ENCODE measurements at places on chromosomes 2 and 18.
A peak's percentile ranks its signal among the peaks of the same experiment; 100 is the strongest.

GRCh38 chr18:32213693-32214092 lies 23.9 kb downstream of the MEP1B start:
- DNase-seq, result no peak

DNA sequence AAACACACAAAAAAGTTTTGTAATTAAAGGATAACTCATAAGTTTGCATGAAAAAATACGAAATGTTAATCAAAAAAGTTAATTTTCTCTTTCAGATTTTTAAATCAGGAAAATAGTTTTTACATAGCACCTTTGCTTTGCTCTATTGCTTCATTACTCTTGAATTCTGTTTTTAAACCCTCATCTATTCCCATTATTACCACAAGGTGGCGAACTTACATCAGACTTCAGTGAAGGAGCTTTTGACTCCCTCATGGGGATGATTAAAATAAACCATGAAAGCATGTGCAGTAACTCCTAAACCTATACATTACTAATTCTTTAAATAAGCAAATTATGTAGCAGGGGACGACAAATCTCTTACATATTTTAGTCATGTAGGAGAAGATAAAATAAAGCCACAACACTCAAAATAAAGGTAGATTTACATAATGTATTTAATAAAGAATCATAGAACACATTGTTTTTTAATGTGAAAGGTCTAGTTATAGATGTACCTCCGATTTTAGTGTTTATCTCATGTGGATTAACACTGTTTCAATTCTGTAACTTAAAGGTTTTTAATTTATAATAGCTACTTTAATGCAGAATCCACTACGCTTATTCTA lies 105.2 kb downstream of the NETO1 start:
- peak; percentile 36 for DNase-seq

- DNase-seq, result no peak
Measured at GRCh38 chr2:10486601-10487079, 38.5 kb upstream of the ODC1 start.

GRCh38 chr2:190551928-190552327 lies 17.4 kb upstream of the NEMP2 start:
- no peak for DNase-seq

DNA sequence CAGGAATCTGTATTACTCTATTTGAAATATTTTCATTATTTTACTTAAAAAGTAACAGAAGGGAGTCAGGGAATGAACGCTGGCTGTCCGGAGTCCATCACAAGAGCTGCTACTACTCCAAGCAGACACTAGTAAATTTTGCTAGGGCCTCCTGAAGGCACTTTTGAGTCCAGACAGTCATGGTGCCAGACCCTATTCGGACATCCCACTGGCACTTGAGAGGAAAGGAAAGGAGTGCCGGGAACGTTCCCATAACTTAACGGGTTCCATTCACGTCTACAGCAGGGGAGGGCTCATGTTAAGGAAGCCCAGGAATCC lies 563 bp upstream of the GMCL1 start:
- DNase-seq, result no peak

DNA sequence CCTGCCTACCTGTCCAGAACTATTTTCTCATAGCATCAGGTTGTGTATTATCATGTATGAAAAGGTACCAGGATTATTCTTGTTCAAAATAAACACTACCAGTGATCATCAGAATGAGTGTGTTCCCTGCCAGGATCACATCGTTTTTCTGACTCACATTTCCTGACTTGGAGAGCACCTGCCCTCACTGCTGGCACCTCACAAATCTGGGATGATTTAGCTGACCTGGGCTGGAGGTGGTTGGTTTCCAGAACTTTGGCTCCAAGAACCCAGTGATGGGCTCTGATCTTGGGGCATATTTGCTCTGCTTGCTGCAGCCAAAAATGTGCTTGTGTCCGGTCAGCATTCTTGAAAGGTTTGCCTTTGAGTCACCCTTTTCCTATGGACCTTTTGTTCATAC lies 836.3 kb upstream of the ACVR2A start:
- DNase-seq, result no peak

DNA sequence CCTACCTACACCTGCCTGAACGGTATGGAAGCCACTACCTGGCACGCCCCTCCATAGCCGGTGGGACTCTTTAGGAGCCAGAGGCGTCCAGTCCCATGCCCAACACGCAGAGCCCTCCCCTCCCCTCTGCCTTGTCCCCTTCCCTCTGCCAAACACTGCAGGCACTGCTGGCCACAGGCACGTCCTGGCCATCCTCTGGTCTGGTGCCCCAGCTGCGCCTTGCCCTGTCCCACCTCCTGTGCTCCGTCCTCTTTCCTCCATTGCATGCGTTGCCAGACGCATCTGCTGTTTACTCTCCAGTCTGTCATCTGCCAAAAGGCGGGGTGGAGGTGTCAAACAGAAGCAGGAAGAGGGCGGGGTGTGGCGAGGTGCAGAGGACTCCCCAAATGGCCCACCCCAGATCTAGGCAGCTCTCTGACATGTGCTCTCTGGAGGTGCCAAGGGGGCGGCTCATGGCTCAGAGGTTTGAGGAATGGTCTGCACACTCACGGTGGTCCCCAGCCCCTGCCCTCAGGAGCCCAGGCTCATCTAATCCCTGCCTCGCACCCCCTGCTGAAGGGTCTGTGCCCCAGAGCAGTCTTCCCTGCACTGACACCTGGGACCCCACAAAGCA lies 45.1 kb downstream of the HS6ST1 start:
- DNase-seq, result no peak

DNA sequence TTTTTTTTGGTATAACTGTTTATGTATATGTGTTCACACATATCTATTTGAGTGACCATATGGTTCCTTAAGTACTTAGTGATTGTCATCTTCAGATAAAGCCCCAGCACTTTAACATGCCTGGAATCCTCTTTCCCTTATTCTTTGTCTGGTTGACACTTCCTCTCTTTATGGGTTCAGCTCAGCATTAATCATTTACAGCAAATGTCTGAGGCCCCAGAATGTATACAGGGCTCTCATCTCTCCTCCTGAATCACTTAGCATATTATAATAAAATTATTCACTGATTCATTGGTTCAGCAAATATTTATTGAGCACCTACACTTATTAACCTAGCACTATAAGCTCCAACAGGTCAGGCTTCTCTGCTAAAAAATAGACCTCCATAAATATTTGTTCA lies 43.5 kb upstream of the CD28 start:
- DNase-seq, result no peak

DNA sequence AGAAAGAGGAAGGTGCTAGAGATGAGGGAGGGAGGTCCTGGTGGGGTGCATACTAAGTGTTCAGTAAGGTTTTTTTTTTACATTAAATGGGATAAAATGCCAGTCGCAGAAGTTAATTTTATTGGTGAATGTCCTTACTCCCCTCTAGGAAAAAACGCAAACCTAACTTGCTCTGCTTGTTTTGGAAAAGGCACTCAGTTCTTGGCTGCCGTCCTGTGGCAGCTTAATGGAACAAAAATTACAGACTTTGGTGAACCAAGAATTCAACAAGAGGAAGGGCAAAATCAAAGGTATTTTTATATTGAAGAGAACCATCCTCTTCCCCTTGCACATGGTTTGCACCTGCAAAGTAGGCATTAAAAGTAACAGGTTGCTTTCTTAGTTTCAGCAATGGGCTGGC lies 12.7 kb upstream of the IL18R1 start:
- no peak for DNase-seq

- no peak for DNase-seq
Measured at GRCh38 chr2:98438190-98439133, 6.2 kb upstream of the INPP4A start.

- no peak for DNase-seq
Measured at GRCh38 chr2:218069606-218070300, 700 bp downstream of the RUFY4 start.

DNA sequence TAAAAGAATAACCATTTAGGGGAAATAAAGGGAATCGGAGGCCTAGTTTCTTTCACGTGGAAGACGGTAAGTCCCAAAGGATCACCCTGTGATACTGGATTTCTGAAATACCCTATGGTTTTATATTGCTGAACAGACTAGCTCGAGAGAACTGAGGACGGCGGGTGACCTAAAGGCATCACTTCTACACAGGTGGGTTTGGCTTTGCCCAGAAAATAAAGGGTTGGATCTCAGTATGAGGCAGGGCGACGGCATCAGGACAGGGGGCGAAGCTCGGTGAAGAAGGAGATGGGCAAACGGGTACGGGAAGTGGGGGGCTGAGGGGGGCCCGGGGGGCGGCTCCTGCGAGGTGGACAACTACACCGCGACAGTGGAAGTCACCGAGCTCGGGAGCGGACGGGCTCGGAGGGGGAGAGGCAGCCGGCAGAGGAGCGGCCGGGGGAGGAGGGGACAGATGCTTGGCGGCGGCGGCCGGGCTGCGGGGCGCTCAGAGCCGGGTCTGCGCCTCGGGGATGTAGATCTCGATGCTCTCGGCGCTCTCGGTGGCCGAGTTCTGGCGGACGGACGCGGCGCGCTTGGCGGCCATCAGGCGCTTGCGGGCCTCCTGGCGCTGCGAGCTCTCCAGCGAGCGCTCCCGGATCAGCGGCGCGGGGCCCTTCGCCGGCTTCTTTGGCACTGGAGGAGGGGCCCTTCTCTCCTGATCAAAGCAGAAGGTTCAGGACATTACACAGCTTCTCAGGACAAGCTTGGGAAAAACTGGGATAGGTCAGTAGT lies 48.9 kb downstream of the TGIF1 start:
- DNase-seq, result peak; percentile 50

DNA sequence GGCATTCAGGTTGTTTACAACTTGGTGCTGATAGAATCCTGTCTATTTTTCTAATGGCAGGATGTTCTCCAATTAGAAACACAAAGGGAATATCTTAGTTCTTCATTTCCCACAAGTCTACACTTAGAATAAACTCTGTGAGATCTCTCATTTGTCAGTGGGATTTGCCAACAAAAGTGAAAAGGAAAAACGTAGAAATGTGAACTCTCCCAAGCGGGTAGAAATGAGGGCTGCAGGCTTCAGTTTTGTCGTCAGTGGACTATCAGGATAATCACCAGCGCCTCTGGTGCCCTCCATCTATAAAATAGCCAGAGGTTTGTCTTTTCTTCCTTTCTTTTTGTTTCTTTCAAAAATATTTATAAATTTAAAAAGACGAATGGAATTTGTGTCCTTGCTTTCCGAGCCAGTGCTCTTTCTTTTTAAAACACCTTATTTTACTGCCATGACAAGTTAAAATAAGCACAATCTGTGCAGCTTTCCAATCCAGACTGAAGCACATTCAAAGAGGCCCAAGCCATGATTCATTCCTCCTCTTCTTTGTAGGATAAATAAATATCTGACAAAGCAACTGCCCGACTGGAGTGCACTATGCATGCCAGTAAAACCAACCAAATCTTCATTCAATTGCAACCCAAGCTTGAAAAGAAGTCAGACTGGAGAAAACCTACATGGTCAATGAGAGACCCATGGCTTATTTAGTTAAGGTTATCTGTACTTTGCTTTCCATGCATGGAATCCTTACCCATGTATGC lies 185.8 kb downstream of the ANKRD44 start:
- no peak for DNase-seq

DNA sequence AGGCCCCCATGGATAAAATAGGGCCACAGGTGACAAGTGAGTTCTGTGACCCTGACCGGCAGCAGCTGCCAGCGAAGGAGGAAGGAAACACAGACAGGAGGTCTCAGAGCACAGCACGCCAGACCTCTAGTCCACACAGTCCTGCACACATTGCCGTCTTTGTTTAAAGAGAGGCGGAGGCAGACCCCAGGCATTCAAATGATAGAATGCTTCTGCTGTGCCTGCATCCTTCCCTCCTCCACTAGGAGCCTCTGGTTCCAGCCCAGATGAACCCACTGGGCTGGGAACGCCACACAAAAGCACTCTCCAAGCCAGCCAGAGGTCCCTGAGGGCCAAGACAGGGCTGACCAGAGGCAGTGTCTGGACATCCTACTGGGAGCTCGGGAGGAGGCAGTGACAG lies 118.7 kb downstream of the KLHL29 start:
- no peak for DNase-seq

GRCh38 chr18:10530002-10530401 lies 4.2 kb downstream of the NAPG start:
- no peak for DNase-seq
